ENCODE measurements at places on chromosomes 7 and 10.

- DNase-seq = no peak
Observed at GRCh38 chr7:43533801-43534479, 49.0 kb upstream of the STK17A start.

DNA sequence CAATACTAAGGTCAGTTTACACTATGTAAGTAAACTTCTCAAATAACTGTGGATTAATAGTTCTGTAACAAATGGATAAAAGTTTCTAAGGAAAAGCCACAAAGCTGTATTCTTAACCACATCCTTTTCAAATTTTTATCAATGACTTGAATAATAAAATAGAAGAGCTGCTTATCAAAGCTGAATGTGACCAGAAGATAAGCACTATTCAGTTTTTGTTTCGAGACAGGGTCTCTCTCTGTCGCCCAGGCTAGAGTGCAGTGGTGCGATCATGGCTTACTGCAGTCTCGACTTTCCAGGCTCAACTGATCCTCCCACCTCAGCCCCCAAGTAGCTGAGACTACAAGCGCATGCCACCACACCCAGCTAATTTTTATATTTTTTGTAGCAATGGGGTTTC is 17.0 kb downstream of the UPF2 start:
- DNase-seq = no peak

DNA sequence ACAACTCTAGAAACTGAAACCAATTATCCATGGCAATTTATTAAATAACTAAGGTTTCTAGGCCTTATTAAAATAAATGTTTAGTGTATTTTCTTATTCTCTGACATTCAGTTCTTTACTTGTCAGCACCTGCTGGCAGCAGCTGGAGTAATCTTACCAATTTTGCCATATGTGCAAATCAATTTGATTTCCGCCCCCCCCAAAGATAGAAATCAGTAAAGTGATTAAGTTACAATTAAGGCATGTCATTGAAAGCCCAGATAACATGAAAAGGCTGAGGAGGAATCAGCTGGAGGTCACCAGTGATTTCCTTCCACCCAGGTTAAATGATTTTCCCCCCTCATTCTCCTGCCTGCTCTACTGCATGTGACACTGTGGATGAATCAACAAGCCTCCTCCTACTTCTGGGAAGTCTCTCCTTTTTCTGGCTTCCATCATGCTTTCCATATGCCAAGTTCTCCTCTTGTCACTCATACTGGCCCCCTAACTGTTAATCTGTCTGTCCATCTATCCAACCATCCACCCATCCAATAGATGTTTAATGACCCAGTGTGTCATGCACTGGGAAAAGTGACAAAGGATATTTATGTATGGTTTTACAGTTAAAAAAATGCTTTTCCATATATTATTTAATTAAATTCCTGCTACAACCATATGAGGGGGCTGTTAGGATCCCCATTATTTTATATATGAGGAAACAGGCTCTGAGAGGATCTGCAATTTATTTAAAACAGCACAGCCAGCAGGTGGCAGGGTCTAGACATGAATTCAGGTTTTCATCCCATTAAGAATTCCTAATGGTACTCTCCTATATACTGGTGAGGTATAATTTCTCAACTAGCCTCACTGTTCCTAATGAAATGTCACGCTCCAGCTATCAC is 116.5 kb downstream of the ATXN7L1 start:
- no peak for DNase-seq

DNA sequence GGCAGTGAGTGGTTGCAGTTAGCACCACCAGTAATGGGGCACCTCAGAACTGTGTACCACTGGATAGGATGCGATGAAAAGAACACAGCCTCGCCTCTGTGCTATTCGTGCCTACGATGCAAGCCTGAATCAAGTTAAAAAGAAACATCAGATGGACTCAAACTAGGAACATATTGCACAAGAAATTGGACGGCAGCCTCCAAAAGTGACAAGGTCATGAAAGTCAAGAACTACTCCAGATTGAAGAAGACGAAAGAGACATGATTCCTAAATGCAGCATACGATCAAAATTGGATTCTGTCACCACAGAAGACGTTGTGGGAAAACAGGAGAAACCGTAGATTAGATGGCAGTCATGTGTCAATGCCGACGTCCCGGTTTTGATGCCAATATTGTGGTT is 648.1 kb upstream of the FOXK1 start:
- DNase-seq = no peak

- no peak for DNase-seq
Observed at GRCh38 chr7:33773053-33773452, 132.3 kb upstream of the BMPER start.

GRCh38 chr7:42075418-42075817 is 161.6 kb downstream of the GLI3 start:
- no peak for DNase-seq

GRCh38 chr7:151115836-151116418 is 29.7 kb downstream of the AGAP3 start:
- no peak for DNase-seq

DNA sequence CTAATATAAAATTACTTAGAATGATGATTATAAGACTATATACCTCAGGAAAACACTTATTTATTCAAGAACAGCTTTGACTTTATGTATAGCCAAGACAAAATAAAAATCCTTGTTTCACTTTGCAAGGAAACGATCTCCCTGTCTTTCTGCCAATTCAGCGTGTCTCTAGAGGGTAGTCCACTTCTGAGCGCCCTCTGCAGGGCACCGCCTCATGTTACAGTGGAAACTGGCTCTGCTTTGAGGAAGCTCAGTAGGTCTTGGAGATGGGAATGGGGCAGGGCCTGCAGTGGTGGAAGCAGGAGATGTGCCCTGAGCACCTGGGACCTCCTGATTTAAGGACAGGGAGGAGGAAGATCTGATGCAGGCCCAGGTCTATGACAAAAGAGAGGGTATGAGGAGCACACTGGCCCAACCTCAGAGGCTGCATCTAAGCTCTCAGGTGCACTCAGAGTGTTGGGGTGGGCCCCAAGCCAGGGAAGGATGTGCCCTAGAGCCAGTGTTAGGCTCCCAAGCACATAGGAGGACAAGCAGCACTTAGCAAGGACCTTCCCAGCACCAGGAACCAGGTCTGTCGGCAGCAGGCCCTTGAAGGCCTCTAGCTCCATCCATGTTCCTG is 481.0 kb downstream of the TNS3 start:
- no peak for DNase-seq

- no peak for DNase-seq
Observed at GRCh38 chr7:2821842-2822507, 22.1 kb downstream of the GNA12 start.

DNA sequence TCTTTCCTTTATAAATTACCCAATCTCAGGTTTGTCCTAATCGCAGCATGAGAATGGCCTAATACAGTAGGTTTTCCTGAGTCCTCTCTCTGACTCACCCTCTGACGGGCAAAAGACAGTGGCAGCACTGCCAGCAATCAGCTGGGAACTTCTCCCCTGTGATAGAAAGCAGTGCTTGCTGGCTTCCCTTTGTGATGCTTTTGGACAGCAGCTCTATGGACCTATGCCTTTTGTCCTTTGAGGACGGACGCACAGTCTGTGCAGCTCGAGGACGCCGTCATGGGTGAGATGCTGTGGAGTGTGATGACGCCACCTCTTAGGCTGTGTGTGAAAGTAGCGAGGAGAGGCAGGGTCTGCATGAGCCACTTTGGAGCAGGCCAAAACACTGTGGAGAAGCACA is 68.8 kb downstream of the KIAA1217 start:
- no peak for DNase-seq

GRCh38 chr7:77687100-77687746 is 9.0 kb upstream of the RSBN1L start:
- DNase-seq = no peak

DNA sequence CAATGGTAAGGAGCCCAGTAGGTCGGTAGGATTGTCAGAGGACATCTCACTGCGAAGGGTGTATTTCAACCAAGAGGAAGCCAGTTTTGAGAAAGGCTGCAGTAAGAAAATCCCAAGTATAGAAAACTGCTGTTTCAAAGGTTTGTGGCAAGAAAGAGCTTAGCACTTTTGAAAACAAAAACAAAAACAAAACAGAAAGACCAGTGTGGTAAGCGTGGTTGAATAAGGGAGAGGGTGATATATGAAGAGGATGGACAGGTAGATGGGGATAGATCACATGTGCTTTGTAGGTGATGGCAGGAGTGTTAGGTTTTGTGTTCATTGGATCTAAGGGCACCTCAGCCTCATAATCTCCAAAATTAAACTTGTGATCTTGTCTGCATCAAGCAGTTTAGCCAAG is 141.6 kb upstream of the WNT16 start:
- DNase-seq = no peak

All from GM12864 (cell line).